Cerebellar nuclear complex (tissue), 1 donor: ENCODE measurements at places on chromosomes 16 and 17.

DNA sequence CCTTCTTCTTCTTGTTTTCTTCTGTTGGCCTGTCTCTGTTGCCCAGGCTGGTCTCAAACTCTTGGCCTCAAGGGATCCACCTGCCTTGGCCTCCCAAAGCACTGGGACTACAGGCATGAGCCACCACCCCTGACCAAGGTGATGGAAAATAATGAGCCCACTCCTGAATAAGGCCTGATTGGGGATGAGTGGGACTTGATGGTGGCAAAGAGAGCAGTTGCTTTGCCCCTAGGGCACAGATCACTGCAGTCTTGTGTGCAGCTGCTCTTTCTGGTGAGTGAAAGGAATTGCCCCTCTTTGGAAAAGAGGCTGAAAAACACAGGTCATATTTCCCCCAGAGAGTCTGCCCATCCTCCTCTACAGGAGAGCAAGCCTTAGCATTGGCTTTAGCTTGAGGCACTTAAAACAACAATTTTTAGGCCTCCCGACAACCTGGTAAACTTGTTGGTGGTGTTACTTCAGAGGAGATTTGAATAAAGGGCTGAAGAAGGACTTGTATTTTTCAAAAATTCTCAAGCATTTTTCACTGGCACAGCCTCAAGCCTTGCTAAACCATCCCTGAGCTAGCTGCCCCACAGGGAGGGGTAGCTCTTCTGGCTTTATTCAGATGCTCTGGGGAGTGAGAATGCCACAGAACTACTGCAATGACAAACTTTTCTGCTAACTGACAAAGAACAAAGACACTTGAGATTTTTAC is 6.1 kb upstream of the PDP2 start:
- DNase-seq: no peak

- no peak for DNase-seq
Observed at GRCh38 chr16:85867189-85867588, 31.8 kb upstream of the IRF8 start.

GRCh38 chr17:77354420-77354669 is 213.6 kb downstream of the SEC14L1 start:
- no peak for DNase-seq

GRCh38 chr16:4925791-4926190 is 11.2 kb downstream of the PPL start:
- DNase-seq: no peak

DNA sequence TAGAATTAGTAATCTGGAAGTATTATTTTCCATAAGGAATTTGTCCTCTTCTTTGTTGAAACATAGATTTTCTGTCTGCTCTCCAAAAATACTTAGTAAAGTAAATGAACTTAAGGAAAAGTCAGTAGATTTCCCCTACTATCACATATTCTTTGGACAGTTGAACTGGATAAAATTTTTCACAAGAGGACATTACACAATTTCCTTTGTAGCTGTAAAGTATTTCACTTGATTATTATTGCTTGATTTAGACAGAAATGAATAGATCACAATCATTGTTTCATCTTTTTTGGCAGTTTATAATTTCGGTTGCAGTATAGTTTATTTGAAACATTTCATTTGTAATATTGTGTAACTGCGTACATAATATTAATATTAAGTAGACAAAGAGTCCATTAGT is 12.5 kb downstream of the CYB5B start:
- DNase-seq: no peak

- no peak for DNase-seq
Observed at GRCh38 chr16:65722429-65722828, 600.6 kb upstream of the CDH11 start.

DNA sequence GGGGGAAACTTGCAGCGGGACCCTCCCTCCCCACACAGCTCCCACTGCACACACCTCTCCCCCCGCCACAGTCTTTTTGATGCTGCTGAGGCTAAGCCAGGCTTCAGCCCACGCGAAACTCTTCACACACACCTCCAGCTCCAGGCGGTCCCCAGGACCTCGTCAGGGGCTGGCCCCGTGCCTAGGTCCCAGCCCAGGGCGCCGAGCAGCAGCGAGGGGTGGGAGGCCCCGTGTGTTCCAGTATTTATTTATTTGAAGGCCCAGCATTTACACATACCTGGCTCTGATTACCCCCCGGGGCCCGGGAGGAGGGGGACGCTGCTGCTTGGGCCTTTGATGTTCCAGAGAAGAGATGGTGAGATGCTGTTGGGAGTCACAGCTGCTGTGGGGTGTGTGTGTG is 44.9 kb upstream of the DLX4 start:
- no peak for DNase-seq

GRCh38 chr16:88415381-88415705 is 32.6 kb downstream of the ZNF469 start:
- DNase-seq: no peak

DNA sequence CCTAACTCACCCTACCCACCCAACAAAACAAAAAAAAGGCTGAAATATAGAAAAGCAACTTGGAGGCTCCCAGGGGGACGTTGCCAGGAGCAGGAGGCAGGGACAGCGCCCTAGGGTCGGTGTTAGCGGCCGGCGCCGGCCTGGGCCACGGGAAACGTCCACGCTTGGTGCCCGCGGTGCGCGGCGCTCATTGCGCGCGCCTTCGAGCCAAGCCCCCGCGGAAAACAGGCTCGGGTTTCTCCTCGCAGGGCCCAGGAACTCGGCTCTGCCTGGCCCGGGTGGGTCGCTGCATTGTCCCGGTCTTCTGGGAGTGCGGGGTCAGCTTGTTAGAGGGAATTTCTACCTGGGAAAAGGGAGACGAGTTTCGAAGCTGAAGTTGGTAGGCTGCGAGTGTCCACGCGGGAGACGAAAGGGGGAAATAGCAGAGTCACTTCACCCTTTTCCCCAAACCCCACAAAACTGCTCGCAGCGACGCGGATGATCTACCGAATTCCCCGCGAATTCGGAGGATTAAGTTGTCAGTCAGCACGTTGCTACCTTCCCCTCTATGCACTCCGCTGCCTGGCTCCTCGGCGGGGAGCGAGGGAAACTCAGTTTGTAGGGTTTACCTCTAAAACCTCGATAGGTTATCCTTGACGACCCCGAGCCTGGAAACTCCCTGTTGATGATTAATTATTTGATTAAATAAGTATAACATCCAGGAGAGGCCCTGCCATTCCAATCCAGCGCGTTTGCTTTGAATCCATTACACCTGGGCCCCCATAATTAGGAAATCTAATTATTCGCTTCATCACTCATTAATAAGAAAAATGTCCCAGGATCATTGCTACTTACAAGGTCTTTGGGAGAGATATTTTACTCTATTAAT is 751 bp upstream of the FOXC2 start:
- DNase-seq: no peak

GRCh38 chr17:82291582-82292250 is 18.2 kb upstream of the CSNK1D start:
- no peak for DNase-seq

GRCh38 chr17:31497994-31498826 is 106.7 kb downstream of the RAB11FIP4 start:
- no peak for DNase-seq

- no peak for DNase-seq
Observed at GRCh38 chr17:60091109-60091508, 12.4 kb upstream of the HEATR6 start.

DNA sequence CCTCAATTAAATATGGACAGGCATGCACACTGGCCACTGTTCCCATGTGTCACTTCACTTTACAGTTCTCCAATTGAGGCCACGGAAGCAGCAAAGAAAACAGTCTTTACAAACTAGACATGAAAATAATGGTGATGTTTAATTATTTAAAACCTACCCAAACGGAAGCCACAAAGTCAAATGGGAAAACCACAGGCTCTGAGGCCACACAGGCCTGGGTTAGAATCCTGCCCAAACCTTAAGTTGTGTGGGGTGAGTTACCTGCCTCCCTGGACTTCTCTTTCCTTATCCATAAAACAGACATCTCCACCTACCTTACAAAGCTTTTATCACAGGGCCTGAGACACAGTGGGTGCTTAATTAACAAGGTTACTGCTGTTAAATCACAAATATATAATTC is 137.4 kb downstream of the PARN start:
- DNase-seq: no peak

DNA sequence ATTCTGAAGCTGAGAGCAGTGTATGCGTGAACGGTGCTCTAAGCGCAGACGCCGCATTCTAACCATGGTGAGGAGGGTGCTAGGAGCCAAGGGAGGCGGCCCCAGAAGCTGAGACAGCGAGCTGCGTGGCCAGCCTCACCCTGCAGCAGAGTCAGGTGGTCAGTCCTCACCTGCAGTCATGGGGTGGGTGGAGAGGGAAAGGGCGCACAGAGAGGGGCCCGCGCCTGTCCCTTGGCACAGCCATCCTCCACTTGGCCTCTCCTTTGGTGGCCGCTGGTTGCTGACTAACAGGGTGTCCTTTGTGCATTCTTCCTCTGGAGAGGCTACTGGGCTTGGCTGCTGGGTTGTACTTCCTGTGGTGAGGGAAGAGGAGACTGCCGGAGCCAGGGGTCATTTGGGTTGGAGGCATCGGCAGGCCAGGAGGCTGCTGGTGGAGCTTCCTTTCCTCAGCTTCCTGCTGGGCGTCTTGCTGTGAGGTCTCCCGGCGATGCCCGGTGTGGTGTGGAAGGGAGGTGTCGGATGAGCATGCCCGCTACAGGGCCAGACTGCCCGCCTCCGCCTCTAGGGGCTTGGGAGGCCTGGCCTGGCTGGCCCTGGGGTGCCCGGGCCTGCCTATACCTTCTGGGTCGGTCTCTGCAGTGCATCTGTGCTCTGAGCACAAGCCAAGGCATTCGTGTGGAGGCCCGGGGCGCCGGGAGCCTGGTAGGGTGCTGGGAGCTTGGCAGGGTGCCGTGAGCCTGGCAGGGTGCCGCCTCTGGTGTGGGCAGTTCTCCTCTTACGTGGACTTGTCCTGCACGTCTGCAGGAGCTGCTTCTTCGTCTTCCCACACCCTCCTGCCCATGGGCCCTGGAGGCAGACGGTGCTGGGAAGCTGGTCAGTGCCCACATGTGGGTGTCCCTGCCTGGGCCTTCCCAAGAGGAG is 17.4 kb downstream of the RNF213 start:
- no peak for DNase-seq

DNA sequence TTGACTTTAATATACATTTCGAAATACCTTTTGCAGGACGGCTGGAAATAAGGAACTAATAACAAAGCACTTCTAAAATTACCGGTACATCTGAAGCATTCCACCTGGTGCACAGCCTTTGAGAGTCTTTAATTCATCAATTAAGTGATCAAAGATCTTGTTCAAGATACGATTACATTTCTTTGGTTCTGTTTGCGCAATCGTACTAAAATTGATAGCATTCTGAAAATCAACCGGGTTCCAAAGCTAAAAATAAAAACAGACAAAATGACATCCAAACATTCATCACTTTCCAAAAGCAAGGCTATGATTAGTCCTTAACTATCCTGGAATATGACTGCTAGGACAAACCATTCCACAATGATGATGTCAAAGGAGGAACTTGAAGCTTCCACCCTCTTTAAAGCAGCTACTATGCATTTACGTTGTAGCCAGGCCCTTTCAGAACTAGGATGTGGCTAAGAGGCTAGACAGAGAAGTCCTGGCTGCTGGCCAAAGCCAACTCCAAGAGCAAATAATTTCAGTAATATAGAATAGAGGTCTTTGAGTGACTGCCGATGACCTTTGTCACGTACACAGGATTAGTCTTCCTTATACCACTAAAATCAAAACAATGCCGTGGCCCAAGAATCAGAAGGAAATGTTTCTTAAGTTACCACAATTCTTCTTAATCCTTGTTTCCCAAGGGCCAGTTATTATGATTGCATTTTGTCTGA is 299.8 kb upstream of the PSMD7 start:
- DNase-seq: no peak

- no peak for DNase-seq
Observed at GRCh38 chr17:68443972-68444464, 13.3 kb downstream of the WIPI1 start.

- no peak for DNase-seq
Observed at GRCh38 chr17:8846768-8847211, 20.7 kb downstream of the PIK3R6 start.

GRCh38 chr17:4177806-4178205 is 34.8 kb downstream of the CYB5D2 start:
- DNase-seq: no peak

- DNase-seq: no peak
Observed at GRCh38 chr16:24935336-24935735, 79.8 kb downstream of the ARHGAP17 start.

DNA sequence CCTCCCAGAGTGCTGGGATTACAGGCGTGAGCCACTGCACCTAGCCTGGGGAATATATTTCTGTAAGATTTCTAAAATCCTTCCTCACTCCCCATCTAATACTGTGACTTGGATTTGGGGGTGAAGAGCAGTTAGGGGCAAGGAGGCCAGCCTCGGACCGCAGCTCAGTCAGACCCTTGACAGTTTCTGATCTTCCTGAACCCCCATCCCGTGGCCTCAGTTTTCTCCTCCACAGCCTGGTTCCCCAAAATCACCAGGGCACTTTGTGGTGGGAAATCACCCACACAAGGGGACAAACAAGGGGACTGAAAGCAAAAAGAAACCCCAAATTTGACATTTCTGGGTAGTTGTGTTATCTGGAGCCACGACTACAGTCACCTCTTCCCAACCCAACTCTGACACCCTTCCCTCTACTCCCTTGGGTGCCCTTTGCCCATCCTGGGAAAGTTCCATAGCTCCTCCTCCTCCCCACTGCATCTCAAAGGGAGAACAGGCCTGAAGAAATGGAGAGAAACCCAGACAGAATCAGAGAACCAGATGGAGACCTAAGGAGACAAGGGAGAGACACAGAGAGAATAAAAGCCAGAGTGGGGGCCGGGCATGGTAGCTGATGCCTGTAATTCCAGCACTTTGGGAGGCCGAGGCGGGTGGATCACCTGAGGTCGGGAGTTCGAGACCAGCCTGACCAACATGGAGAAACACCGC is 2.8 kb upstream of the STAT5A start:
- no peak for DNase-seq

GRCh38 chr16:79717333-79718137 is 117.0 kb upstream of the MAF start:
- DNase-seq: no peak

GRCh38 chr16:52434224-52434623 is 112.7 kb downstream of the TOX3 start:
- DNase-seq: no peak

DNA sequence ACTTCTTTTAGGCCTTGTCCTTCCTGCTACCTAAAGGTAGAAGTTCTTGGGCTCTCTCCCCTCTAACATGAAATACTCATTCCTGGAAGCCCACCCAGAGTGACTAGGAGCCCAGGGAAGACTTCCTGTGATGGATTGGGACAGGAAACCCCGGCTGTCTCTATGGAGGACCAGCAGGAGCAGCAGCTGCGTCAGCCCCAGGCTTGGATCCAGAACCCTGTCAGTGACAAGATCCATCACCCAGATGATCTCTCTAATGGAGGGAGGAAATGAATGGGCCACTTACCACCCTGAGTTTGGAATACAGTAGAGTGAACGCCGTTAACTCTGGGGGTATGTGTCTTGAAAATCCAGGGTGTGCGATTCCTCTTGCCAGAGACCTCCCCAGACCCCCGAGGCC is 195.7 kb upstream of the WSCD1 start:
- DNase-seq: no peak

DNA sequence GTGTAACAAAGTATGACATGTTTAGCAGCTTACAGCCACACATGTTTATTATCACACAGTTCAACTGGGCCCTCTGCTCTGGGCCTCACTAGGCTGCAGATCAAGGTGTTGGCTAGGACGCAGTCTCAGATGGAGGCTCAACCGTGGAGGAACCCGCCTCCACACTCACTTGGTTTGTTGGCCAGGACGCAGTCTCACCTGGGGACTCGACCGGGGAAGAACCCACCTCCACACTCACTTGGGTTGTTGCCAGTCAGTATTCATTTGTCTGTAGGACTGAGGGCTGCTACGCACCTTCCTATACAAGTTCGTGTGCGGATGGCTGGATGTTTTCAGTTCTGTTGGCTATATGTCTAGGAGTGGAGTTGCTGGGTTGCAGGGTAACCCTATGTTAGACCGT is 240.7 kb upstream of the CIBAR2 start:
- no peak for DNase-seq

GRCh38 chr16:88469615-88470395 is 16.7 kb downstream of the ZFPM1 start:
- no peak for DNase-seq
